ENCODE measurements at places on chromosomes 16 and 17.

- no peak for DNase-seq
Measured at GRCh38 chr16:11784038-11784369, 13.1 kb downstream of the ZC3H7A start.

- no peak for DNase-seq
Measured at GRCh38 chr17:74394977-74395376, 27.7 kb downstream of the GPR142 start.

DNA sequence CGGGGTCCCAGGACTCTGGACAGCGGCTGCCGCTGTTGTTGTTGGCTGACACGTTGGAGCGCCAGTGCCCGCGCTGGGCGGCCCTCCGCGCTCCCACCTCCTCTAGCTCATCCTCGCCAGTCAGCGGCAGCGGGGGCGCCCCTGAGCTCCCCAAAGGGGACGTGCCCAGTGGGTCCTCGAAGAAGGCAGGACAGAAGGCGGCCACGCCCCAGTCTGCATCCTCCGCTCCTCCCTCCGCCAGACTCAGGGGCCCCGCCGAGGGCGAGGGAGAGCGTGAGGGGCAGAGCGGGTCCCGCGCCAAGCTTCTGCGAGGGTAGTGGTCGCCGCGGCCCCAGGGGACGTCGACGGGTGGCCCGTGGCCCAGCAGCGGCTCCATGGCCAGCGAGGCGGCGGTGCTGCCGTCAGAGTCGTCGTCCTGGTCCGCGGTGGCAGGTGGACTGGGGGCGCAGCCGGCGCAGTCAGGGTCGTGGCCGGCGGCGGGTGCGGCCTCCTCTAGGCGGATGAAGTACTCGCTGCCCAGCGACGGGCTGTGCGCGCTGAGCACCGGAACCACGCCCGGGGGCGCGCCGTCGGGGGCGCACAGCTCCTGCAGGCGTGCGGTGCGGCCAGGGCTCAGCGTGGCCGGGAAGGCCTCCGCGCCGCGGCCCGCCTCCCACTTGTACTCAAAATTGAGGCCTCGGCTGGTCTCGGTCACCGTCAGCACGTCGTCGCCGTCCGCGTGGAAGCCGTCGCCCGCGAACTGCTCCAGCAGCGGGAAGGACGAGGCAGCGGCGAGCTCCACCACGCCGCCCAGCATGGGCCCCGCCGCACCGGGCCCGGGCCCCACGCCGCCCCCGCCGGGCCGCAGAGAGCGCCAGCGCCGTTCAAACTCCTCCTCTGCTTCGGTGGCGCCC lies 43.2 kb upstream of the PVALEF start:
- no peak for DNase-seq

GRCh38 chr16:72705801-72706200 lies 342.1 kb downstream of the ZFHX3 start:
- no peak for DNase-seq

DNA sequence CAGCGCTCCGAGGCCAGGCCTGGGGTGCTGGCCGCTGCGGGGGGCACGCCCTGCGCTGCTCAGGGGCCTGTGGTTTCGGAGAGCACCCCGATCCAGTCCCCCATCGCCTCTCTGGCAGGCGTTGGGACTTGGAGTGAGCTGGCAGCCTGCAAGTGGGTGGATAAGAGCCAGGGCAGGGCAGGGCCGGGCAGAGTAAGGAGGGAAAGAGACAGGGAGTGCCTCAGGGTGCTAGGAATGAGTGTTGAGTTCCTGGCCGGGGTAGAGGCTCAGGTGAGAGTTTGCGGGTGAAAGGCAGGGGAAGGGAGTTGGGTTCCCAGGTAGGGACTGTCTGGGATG lies 1.3 kb downstream of the CDH13 start:
- no peak for DNase-seq

DNA sequence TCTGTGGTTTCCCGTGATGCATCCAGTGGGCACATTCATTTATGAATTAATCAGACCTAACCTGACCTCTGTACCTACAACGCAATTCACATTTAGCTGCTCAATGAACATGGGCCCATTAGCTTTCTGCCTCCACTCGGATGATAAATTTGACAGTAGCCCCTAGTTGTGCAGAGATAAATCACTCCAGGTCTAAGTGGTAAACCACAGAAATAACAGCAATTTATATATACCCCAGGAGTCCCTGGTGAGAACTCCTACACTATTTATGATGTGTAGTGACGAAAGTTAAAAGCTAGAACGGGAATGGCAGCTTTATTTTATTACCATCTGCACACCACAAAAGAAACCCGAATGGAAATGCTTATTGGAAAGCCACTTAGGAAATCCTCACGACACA lies 371.5 kb downstream of the HAPSTR1 start:
- DNase-seq: no peak

- DNase-seq: no peak
Measured at GRCh38 chr16:11238272-11239202, 17.5 kb downstream of the SOCS1 start.

DNA sequence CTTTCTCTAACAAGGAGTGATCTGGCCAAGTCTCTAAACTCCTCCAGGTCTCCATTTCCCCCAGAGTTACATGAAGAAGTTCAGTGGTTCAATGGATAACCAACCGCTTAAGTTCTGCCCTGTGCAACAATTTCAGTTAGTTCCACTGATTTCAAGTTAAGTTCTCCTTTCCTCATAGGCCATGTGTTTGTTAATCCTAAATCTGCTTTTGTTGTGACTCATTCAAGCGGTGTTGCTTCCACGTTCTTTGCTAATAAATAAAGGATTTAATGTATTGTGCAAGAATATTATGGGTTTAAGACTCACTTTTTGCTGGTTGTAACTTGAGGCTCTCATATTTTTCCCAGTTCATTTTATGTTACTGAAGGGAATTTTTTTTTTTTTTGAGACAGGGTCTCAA lies 36.3 kb downstream of the GNA13 start:
- no peak for DNase-seq

GRCh38 chr16:69131167-69131838 lies 1.1 kb downstream of the CHTF8 start:
- no peak for DNase-seq

- DNase-seq: no peak
Measured at GRCh38 chr17:69900101-69900500, 174.9 kb upstream of the KCNJ16 start.

DNA sequence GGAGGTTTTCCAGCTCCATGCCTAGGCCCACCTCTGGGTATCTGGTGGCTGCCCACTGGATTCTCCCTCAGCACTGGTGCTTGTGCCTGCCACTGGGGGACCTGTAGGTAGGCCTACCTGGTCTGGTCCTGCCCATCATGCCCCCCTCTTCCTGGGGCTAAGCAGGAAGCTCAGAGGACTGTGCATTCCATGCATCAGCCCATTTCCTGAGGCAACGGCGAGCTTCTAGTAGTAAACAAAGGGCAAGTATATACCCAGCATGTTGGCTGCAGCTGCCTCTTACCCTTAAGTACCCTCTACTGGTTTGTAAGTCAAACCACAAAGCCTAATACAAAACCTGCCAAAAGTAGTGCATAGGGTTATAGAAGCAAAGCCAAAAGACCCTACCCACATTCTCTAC lies 37.5 kb downstream of the SDR42E1 start:
- DNase-seq: no peak

- DNase-seq: no peak
Measured at GRCh38 chr16:89179148-89179484, 7.6 kb downstream of the CDH15 start.

DNA sequence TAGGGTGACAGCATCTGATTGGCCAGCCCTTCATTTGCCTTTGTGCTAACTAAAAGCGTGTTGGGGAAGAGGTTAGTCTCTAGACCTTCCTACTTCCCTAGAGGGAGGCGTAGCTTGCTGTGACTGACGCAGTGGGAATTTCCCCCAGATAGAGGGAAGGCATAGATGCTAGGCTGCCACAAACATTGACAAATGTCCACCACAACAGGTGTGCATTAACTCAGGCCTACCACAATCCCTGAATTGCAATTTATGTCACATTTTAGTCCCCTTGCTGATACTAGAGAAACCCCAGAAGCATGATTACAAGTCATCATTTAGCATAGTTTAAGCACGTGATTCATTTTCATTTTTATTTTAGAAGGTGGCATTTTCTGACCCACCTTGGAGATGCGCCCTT lies 76.3 kb upstream of the WSB1 start:
- DNase-seq: no peak

DNA sequence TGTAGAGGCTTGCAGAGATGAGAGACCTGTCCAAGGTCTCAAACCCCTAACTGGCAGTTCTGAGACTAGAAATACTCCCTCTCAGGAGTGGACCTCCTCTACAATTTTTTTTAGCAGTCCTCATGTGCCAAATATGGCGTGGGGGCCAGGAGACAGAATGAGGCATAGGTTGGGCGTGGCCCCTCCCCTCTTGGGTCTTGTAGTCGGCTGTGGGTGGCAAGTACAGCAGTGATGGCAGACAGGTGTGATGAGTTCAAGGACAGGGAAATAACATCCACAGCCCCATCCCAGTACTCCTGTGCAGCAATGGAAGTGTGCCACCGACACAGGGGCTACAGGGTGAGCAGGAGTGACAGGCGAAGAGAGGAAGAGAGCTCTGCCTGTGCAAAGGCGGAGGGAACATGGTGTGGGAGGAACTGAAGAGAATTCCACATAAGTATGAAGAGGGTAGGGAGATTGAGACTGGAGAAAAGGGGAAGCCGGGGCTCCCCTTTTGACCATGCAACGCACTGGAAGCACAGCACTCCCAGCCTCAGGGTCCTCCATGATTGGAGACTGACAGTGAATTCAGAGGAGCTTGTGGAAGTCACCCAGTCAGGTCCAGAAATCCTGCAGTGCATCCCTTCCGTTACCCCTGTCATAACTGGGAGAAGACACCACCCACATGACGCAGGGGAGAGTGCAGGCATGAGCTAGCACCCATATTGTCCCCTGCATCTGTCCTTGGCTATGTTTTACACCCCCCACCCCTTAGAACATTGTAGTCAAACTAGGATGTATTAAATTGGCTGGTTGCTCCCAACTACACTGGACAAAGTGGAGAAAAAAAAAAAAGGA lies 14.8 kb upstream of the CETP start:
- DNase-seq: no peak

DNA sequence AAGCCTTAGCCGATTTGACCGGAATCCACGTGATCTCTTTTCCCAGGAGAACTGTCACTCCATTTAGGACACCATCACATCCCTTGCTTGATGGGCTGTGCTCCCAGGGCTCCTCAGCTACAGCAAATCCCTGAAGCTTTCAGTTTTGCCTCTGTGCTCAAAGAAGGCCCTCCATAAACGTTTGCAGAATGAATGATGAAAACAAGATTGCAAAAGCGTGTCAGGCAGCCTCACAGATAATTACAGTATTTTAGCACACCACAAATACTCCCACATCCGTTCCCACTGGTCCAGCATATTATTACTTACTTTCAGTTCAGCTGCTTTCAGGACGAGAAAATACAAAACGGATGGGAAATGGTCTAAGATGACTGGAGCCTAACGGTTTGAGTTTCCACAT lies 84.6 kb downstream of the USP31 start:
- no peak for DNase-seq

DNA sequence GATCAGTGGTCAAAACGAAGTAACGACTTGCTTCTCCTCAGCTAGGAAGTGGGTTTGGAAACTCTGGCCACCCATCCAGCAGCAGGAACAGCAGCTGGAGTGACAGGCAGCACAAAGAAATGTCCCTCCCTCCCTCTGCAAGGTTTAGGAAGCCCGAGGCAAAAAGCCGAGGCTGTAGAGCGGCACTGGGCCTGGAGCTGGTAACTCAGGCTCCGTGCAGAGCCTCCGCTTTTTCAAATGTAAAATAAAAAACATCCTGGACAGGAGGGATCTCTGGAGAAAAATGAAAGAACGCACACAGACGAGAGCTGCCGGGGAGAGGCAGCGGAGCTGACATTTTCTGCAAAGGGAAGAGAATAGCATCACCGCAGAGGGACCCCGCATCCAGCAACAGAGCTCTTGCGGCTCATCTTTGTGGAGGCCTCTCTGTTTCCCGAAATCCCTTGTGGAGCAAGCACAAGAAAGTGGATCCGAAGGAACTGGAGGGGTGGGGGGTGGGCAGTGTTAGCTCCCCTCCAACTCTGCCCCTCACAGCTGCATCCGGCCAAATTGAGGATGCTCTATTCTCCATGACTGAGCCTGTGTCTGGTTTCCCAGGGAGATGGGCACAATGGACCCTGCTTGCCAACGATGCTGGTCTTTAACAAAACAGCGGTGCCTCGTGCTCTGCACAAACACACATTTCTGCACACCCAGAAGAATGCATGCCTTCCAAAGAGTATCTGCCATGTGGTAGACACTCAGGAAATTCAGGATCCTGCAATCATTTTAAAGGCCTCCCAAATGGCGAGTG lies 335.5 kb upstream of the ZFHX3 start:
- DNase-seq: no peak

GRCh38 chr16:35795361-35796029 lies 2336.1 kb downstream of the TP53TG3F start:
- no peak for DNase-seq

DNA sequence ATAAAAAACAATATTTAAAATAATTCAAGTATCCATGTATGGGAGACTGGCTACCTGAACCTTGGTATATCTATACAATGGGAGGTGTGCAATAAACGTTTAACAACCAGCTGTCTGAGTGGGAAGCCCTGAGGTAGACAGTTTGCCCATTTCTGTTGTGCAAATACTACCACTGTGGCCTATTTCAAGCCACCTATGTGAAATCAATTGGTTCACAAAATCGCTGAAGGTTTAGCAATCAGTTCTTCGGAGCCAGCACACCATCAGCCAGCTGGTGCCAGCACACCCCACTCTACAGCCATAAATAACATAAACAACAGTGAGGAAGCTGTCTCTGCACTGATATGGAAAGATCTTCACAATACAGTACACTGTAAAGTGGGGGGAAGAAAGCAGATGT lies 46.7 kb upstream of the KDM8 start:
- DNase-seq: no peak

GRCh38 chr17:10327640-10328039 lies 45.2 kb downstream of the MYH13 start:
- peak; percentile 43 for DNase-seq

DNA sequence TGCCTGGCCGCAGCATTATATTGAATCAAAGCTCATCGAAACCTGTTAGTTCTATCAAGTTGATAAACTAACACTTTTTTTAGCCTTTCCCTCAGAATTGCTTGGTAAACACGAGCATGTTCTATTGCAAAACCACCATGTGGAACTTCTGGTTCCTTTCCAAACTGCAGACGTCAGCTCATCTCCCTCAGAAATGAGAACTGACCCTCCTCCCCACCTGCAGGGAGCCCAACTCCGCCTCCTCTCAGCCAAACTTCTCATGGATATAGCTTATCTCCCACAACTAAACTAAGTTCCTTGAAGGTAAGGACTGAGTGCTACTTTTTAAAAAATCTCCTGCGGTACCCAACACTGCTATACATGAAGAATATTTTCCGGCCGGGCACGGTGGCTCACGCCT lies 6.7 kb downstream of the SHMT1 start:
- DNase-seq: no peak

DNA sequence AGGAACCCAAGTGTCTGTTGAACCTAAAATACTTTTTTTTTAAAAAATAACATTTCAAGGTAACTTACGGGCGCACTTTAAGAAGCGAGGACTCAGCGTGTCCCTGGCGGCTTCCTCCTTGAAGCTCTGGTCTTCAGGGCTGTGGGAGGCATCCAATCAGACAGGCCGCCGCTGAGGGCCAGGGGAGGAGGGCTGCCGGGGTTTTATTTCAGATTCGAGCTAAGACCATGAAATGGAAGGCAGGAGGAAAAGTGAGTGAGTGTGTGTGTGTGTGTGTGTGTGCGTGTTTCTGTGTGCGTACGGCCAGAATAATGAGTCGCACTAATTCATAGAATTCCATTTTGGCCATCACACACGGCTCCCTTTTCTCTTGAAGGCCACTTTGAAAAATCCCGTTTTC lies 41.1 kb downstream of the C16orf78 start:
- DNase-seq: no peak

GRCh38 chr17:67245694-67246402 lies 852 bp upstream of the HELZ start:
- DNase-seq: no peak

Measured in stimulated activated CD8-positive, alpha-beta memory T cell treated with anti-CD3 and anti-CD28 coated beads, Interleukin-12 subunit alpha, Interleukin-12 subunit beta, amount 100 ng/mL, for 1 hour (primary cell).